ENCODE measurements at places on chromosomes 3 and 15. TPM values are rescaled to one million over a fixed set of nuclear protein-coding genes. Genes with fewer than 3 reads are reported as not detected.

GRCh38 chr3:69094467-69095205, 9.9 kb downstream of the ARL6IP5 start:
- DNase-seq: no peak
- H3K27me3 ChIP-seq: no peaks in the 10 kb centered on the region
- no peak overlapping the region for H3K4me3 ChIP-seq
- peaks cover 8% of the 10 kb centered on the region for H3K4me1 ChIP-seq
- H3K36me3 ChIP-seq: peaks cover 2% of the 10 kb centered on the region

- no peak overlapping the region for H3K27ac ChIP-seq
- no peak overlapping the region for H3K4me3 ChIP-seq
- H3K36me3 ChIP-seq: no peaks in the 10 kb centered on the region
- no peaks in the 10 kb centered on the region for H3K4me1 ChIP-seq
- no peaks in the 10 kb centered on the region for H3K27me3 ChIP-seq
Observed at GRCh38 chr3:158863247-158863646, 61.4 kb downstream of the MFSD1 start.

- no peak overlapping the region for H3K27ac ChIP-seq
- DNase-seq: peak; percentile 93
- H3K4me3 ChIP-seq: no peak overlapping the region
- H3K27me3 ChIP-seq: no peaks in the 10 kb centered on the region
- H3K4me1 ChIP-seq: peaks cover 6% of the 10 kb centered on the region
Observed at GRCh38 chr15:74196175-74196574, 6.4 kb downstream of the STRA6 start.

DNA sequence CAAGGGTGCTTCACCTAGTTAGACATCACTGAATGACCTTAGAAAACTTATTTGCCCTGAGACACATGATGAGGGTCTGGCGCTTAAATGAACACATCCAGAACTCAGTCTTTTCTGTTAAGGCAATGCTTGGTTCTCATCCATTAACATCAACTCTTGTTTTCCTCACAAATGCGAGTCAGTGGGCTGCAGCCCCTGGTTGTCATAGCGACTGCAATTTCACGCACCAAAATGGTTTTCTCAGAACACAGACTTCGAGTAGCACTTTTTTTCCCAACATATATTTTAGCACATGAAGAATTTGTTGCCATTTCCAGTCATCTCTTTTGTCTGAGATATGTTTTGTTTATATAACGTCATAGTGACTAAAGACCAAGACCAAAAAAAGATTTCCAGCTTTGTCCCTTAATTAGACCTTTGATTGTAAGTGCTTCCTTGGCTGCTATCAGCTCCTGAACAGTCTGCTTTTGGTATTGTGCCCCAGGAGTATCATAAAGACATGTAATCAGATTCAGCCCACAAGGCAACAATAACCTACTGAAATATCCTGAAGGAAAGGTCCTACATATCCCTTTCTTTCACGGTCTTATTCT, 68.5 kb downstream of the GPR176 start:
- H3K4me3 ChIP-seq: no peak overlapping the region
- no peaks in the 10 kb centered on the region for H3K36me3 ChIP-seq
- no peak overlapping the region for H3K27ac ChIP-seq
- no peaks in the 10 kb centered on the region for H3K4me1 ChIP-seq
- no peak for DNase-seq
- H3K27me3 ChIP-seq: no peaks in the 10 kb centered on the region

- no peak overlapping the region for H3K27ac ChIP-seq
- H3K4me1 ChIP-seq: no peaks in the 10 kb centered on the region
- H3K4me3 ChIP-seq: no peak overlapping the region
- no peaks in the 10 kb centered on the region for H3K36me3 ChIP-seq
- H3K27me3 ChIP-seq: no peaks in the 10 kb centered on the region
Observed at GRCh38 chr3:194810076-194810475, 124.4 kb downstream of the FAM43A start.

DNA sequence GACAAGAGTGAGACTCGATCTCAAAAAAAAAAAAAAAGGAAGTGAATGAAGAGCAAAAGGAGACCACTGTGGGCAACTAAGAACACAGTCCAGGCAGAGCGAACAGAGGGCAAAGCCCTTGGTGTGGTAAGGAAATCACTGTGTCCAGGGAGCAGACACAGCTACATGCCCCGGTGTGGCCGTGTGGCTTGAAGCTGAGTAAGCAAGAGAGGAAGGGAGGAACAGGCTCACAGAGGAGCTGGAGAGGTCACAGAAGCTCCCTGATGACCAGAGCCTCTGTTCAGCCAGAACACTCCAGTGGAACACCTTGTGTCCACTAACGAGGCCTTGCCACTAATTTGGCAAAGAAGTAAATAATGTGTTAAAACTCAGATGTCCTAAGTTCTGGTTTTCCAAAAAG, 60.6 kb upstream of the GATA2 start:
- no peak overlapping the region for H3K4me3 ChIP-seq
- no peaks in the 10 kb centered on the region for H3K36me3 ChIP-seq
- H3K27me3 ChIP-seq: no peaks in the 10 kb centered on the region
- H3K27ac ChIP-seq: peak overlapping the region; percentile 9
- DNase-seq: no peak

DNA sequence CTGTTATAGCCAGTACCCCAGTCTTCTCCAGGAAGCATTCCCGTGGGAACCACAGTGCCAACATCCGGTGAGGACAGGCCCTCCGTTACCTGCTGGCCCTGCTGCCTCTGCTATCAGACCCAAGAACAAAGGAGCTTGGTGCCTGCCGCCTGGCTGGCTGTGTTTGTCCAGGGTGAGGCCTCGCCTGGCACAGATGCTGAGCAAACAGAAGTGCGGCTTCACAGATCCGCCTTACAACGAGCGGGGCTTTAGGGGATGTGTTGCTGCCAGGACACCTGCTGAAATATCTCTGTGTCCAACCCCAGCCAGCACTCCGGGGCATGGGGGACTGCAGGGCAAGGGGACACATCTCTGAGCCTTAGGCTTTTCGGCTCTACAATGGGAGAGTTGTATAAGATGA, 2.2 kb upstream of the EPHB3 start:
- H3K27me3 ChIP-seq: no peaks in the 10 kb centered on the region
- no peak overlapping the region for H3K27ac ChIP-seq
- no peaks in the 10 kb centered on the region for H3K4me1 ChIP-seq
- no peaks in the 10 kb centered on the region for H3K36me3 ChIP-seq
- no peak for DNase-seq
- no peak overlapping the region for H3K4me3 ChIP-seq

Gene CPN2
- total RNA-seq: not detected

Gene TLR9
- 1.1 TPM for total RNA-seq
